Calu3 (cell line): ENCODE measurements at places on chromosomes 12 and 14. TPM values are rescaled to one million over a fixed set of nuclear protein-coding genes. Genes with fewer than 3 reads are reported as not detected.

- peak; percentile 48 for DNase-seq
Observed at GRCh38 chr14:22656945-22657731, 13.0 kb upstream of the OR6J1 start.

VRTN gene
- not detected in 2 replicates for total RNA-seq

DNA sequence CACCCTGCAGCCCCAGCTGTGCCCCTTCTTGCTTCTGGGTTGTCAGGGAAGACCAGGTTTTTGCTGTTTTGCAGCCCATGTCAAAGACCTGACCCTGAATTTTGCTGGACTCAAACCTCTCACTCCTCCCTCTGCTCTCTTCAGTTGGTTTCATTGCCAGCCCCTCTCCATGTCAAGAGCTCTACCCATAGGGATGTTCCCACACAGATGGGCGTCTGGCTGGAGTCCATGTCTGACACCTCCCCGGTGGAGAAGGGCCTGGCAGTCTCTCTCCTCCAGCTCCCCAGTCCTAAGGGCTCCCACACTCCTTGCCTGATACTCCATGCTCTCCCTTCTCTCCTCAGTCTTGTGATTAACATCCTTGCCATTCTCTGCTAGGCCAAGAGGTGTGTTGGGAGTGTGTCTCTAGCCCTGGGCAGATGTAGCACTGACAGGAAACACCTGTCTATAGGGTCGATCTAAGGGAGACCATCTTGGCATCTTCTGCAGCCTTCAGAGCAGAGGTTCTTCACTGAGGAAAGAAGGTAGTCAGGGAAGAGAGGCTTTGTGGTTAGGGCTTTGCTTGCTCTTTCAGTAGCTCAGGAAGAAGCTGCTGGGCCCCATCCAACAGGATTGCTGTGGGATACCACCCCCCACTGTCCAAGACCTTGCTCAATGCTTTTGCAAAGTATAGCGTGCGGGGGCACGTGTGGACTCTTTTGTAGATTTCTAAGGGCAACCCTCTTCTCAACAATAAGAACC lies 4.7 kb downstream of the ASIC1 start:
- DNase-seq, result no peak

- peak; percentile 22 for DNase-seq
Observed at GRCh38 chr12:27843714-27844245, 63.7 kb upstream of the MANSC4 start.

GRCh38 chr12:100833282-100833681 lies 38.7 kb downstream of the ANO4 start:
- DNase-seq, result no peak

GRCh38 chr12:49491823-49492222 lies 47.0 kb upstream of the KCNH3 start:
- no peak for DNase-seq

DNA sequence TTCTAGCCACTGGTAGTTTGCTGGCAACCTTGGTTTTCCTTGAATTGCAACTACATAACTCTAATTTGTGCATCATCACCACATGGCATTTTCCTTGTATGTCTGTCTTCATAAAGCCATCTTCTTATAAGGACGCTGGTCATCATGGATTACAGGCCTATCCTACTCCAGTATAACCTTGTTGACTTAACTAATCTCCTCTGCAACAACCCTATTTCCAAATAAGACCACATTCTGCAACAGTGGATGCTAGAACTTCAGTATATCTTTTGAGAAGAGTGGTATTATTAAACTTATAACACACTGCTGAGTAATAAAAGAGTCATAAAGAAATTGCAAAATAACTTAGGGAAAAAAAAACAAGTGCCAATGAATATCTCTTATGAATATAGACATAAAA lies 511.8 kb upstream of the FOXG1 start:
- no peak for DNase-seq
